Hypothalamus (tissue), 51 donors: ENCODE measurements at places on chromosomes 6 and 20.

DNA sequence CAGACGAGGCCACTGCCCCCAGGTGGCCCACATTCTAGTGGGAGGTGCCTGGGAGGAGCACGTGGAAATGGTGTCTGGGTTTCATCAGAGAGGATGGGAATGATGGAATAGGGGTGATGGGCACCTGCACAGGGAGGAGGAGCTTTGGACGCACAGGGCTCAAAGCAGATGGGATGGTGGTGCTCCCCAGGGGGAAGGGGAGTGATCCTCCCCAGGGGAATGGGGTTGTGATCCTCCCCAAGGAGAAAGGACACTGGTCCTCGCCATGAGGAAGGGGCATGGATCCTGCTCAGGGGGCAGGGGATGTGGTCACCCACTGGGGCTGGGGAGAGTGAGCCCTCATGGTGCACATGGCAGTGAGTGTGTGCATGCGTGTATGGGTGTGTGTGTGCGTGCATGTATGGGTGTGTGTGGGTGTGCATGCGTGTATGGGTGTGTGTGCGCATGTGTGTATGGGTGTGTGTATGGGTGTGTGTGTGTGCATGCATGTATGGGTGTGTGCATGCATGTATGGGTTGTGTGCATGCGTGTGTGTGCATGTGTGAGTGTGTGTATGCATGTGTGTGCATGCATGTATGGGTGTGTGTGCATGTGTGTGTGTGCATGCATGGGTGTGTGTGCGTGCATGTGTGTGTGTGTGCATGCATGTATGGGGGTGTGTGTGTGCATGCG is 49.7 kb upstream of the SLCO4A1 start:
- DNase-seq = no peak

DNA sequence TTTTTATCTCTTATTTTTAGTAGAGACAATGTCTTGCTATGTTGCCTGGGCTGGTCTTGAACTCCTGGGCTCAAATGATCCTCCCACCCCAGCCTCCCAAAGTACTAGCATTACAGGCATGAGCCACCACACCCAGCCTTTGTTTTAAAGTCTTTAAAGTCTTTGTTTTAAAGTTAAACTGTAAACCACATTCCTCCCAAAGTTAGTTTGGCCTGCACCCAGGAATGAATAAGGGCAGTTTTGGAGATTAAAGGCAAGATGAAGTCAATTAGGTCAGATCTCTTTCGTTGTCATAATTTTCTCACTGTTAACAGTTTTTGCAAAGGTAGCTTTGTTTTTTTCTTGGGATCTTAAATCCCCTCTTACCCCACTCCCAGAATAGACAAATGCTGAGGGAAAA is 63.8 kb downstream of the UBR2 start:
- no peak for DNase-seq

DNA sequence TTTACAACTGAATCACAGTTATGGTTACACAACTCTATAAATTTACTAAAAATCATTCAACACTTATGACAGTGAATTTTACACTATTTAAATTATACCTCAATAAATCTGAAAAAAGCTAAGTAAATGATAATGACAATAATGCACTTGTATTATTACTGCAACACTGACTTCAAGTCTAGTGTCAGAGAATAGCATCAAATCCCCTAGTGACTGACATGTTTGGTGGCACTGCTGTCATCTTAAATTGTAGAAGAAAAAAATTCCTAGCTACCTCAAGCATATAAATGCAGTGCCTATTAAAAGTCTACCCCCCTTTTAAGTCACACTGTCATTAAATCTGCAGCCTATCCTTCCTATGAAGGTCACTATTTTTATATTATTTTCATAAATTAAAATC is 189.4 kb upstream of the RUNX2 start:
- no peak for DNase-seq

DNA sequence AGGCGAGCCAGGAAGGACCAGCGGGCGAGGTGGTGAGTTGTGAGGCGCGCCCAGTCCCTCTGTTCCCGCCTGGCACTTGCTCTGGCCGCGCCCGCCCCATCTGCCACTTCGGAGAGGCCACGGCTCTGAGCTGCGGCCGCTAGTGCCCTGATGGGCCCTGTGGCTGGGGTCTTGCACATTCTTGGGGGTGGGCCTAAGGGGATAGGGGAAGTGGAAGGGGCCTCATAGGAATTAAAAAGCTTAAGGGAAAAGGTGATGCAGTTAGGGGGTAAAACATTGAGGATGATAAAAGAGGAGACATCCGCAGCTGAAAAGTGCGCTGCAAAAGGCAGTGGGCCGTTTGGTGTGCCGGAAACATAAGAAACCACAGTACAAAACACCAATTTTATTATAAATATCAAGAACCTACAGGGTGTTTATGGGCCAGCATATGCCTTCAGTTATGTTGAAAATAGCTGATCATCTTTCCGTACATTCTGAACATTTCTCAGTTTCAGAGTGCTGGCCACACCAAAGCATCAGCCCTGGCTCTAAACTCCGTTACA is 1.1 kb upstream of the PSMB8 start:
- DNase-seq = no peak

- DNase-seq = no peak
These were observed 137.5 kb downstream of the ATXN1 start for GRCh38 chr6:16623731-16624130.

DNA sequence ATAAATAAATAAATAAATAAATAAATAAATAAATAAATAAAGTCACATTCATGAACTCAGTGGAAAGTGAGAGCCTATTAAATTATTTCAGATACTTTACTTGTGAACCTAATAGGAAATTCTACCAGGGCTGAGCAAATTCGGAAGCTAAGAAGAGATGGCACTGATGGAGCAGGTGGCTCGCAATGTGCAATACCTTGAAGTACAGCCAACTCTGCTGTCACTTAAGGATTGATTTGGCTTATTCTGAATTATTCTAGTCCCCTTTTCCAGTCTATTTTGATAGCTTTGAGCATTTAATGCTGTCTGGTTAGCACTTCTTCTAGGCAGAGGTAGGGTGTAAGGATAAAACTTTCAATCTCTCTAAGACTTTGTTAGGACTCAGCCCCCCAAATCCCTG is 395.8 kb upstream of the PLCB4 start:
- DNase-seq = no peak

- no peak for DNase-seq
These were observed 480.7 kb downstream of the RFPL4B start for GRCh38 chr6:112827793-112828192.

DNA sequence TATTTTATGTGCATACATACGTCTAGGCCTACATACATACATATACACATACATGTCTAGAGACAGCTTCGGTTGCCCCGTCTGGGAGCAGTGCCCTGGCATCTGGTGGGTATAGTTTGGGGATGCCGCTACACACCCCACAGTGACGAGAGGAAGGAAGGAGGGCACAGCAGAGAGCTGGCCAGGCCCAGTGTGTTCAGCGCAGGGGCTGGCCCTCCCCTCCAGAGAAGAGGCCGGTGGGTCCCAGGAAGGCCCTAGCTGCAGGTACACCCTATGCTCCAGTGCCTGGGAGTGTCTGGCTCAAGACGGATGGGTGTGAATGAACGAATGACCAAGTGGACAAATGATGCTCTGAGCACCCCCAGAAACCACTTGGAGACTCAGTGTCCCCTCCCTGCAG is 284.6 kb downstream of the CDH4 start:
- no peak for DNase-seq

- no peak for DNase-seq
These were observed 703.5 kb downstream of the TFAP2A start for GRCh38 chr6:9711365-9711764.

DNA sequence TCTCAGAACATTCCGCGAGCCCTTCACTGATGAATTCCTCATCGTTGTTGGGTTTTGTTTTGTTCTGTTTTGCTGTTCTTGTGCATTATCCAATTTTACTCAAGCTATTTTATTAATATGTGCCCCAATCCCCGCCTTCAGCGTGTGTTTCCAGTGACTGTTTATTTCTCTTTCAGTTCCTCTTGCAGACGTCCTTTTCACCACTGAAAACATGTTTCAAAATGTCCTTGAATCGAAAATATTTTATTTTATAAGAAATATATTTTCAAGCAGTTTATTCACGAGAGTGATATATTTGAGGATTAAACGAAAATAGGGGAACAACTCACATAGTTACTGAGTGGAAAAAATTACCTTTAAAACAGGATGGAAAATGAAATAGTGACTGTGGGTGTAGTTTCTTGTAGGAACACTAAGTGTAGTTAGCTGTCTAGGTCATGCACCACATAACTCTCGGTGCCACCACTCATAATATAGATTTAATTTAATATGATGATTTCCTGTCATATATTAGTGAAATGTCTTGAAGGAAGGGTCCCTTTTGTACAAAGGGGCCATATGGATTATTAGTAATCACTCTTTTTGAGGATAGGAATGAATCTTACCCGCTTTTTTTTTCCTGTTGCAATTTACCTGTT is 45.3 kb upstream of the HDDC2 start:
- no peak for DNase-seq

DNA sequence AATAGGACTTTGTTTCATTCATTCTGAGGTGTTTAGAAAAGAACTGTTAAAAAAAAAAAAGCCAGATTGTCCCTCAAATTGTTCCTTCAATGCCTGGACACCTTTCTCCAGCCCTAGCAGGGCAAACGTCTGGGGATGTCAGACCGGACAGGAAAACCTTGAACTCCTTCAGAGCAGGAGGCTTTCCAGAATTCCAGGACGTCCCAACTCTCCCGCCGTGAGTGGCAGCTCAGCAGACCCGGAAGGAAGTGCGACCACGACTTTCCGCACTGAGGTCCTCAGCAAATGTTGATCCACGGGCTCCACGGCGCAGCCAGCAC is 139.1 kb downstream of the DLL1 start:
- no peak for DNase-seq

GRCh38 chr6:151692216-151692615 is 115.3 kb upstream of the ESR1 start:
- DNase-seq = no peak

- DNase-seq = no peak
These were observed at the start of gene NTSR1 for GRCh38 chr20:62708591-62709536. NTSR1 (plus strand) TSS chr20:62708836; CDS start chr20:62709208, 372 bp downstream.

DNA sequence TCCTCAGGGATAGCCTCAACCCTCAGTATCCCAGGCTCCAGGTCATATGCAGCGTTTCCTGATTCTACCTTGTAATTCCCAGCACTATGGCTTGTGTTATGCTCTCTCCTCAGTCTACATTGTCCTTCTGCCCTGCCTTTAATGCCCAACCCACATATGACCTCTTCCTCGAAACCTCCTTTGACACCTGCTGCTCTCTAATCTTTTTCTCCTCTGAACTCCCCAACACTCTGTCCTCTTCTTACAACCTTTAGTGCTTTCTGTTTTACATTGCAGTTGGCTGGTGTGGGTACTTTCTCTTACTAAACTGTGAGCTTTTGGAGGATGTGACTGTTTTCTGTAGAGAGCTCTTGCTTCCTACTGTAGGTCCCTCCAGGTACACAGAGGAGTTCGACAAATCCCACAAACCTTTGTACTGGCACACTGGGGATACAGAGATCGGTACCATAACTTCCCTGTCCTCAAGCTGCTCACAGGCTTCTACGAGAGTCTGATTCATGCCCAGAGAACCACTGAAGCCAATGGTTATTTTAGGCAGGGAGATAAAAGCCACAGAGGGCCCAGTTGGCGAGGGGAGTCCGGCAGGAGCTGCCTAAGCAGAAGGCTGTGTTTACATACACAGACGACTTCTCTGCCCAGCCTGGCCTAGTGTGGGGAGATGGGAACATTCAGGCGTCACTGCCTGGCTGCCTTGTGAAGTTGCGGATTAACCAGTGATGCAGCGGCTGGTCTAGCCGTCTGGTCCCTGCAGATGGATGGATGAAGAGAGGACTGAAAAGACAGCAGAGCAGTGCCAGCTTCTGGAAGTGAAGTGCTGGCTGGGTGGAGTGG is 8.4 kb upstream of the EPB41L1 start:
- no peak for DNase-seq

DNA sequence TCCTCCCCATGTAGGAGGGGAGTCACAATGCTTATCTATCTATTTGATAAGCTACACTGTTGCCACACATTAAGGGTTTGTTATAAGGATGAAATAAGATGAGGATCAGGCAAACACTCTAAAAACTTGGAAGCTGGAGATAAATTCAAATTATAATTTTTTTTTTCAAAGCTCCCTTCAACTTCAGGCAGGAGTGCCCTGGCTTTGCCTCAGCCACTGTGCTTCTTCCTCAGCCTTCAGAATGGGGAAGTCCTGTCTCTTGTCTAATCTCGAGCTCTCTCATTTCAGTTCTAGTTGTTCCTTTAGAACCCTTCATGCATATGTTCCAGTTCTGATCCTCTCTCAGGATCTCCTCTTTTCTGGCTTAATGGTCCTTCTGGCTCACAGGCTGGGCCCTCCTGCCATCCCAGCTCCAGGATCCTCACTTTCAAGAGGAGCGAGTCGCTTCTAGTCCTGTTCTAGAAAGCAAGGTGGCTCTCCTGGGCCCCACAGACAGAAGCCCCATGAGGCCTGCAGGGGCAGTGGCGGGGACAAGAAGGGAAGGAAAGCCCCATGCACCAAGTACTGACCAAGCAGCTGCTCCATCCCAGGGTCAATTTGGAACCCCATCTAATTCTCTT is 164.3 kb downstream of the VEGFA start:
- DNase-seq = no peak

DNA sequence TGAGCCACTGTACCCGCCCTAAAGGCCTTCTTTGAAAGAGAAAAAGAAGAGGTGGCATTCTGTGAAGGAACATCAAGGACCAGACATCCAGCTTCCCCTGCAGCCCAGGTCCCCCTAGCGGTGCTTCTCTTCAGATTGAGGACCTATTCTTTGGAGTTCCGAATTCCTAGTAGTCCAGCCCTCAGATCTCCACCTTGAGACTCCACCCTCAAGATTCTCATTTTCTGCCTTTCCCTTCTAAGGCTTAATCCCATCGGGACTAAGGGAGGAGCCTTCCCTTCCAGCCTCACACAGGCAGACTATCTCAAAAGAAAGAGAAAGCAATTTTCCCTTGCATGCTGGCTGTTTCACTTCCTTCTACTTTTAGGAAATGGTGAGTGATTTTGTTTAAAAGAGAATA is 32.5 kb downstream of the MUC22 start:
- DNase-seq = no peak

- DNase-seq = no peak
These were observed 15.0 kb downstream of the OR2B3 start for GRCh38 chr6:29071831-29072723.

- no peak for DNase-seq
These were observed 144.3 kb downstream of the ADGRB3 start for GRCh38 chr6:68779366-68779765.

DNA sequence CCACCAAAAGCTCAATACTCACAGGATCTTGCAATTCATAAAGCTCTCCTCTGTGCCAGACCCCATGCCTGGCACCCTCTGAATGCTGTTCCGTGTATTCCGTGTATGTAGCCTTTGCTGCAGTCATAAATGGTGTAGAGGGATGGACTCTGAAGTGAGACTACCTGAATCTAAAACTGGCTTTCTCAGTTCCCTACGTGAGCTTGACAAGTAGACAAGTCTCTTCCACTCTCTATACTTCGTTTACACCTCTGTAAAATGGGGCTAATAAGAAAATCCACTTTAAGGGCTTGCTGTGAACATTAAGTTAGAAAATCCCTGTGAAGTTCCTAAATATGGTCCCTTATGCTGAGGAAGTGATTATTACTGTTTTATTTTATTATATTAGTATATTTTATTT is 31.5 kb downstream of the PPP1R16B start:
- DNase-seq = no peak
